ENCODE measurements at places on chromosomes 6 and 20.
A peak's percentile ranks its signal among the peaks of the same experiment; 100 is the strongest.

GRCh38 chr6:15266423-15266996 lies 20.6 kb downstream of the JARID2 start:
- no peak for DNase-seq

- DNase-seq = no peak
Measured at GRCh38 chr6:43578748-43579147, 2.8 kb downstream of the POLH start.

- no peak for DNase-seq
Measured at GRCh38 chr20:3105256-3106137, 21.0 kb upstream of the AVP start.

DNA sequence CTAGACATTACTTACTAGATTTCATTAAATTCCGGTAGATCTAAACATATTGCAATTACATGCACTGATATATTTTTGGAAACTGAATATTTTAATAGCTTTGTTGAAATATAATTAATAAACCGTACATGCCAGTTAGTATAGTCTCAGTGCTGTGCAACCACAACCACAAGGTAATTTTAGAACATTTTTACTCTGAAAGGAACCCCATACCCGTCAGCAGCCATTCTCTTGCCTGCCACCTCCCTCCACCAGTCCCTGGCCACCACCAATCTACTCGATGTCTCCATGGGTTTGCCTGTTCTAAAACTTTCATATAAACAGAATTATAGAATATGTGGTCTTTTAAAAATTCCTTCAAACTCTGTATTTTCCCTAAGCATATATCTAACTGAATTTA lies 293.9 kb downstream of the THBS2 start:
- no peak for DNase-seq

- no peak for DNase-seq
Measured at GRCh38 chr20:53395188-53395923, 198.3 kb downstream of the ZNF217 start.

- no peak for DNase-seq
Measured at GRCh38 chr20:61185841-61186601, 66.0 kb upstream of the CDH4 start.

- peak; percentile 3 for DNase-seq
Measured at GRCh38 chr6:48222241-48222640, 111.2 kb upstream of the PTCHD4 start.

- no peak for DNase-seq
Measured at GRCh38 chr20:57807401-57808263, 97.8 kb upstream of the PMEPA1 start.

DNA sequence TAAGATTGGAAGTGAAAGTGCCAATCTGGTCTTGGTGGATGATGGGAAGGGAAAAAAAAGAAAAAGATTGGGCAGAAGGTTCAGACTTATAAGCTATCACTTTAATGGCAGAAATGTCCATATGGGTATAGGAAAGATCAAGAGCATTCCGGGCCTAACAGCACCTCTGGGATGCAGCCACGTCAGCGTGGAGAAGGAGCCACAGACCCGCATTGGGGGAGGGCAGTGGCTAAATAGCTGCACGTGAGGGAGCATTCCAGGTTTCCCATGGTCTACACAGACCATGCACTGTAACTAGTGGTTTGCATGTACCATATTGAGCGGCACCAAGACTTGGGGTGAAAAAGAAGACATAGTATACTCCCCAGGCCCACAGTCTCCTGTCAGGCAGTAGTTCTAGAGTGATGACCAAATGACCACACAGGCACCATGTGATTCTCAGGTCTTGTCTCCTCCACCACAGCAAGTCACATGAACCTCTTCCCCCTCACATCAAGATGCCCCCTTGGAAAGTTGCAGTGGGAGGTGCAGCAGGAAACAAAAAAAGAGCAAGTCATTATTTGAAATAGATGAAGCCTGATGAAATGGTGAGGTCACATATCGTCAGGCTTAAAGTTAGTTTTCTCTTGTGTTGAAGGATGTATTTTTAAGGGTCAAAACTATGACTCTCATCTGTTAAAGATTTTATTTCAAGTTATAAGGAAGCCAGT lies 94.4 kb upstream of the TNFAIP3 start:
- DNase-seq = no peak

DNA sequence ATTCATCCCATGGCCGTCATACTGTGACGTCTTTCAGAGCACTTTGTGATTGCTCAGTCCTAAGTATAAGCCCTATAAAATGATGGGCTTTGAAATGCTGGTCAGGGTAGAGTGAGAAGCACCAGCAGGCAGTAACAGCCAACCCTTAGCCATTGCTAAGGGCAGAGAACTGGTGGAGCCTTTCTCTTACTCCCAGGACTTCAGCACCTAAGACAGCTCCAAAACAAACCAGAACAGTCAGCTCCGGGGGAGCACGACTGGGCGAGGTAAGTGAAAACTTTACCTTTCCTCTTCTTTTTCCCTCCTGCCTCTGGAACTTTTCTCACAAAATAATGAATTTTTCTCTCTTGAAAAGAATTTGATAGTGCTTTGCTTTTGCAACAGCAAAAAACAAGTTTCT lies at the start of gene VIP:
Gene VIP, plus strand, starts transcription at position 104 of the 400 bp plus-strand sequence. CDS start 1,381 bp downstream, outside the sequence.
- no peak for DNase-seq

- DNase-seq = no peak
Measured at GRCh38 chr6:31107052-31107451, 5.3 kb downstream of the C6orf15 start.

GRCh38 chr6:44672841-44673240 lies 285.3 kb downstream of the CDC5L start:
- no peak for DNase-seq

DNA sequence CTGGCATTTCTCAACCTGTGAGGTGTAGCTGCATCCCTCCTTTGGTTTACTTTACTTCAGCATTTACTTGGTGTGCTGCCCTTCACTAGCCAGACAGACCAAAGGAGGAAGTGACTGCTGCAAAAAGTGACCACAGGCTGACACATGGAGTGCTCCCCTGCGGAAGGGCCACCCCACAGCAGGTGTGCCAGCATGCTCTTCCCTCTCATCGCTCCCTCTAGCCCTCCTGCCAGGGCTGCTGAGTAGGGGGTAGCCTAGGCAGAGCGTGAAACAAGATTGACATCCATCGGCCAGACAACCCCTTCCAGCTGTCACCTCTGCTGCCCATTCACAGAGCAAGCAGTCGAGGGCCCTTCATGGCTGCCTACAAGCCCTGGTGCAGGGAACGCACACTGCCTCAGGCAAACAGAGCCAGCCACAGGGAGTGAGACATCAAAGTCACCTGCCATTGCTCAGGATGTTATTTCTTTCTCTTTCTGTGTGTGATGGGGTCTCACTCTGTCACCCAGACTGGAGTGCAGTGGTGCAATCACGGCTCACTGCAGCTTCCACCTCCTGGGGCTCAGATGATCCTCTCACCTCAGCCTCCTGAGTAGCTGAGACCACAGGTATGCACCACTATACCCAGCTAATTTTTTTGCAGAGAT lies 102.0 kb upstream of the RPS6KA2 start:
- no peak for DNase-seq

DNA sequence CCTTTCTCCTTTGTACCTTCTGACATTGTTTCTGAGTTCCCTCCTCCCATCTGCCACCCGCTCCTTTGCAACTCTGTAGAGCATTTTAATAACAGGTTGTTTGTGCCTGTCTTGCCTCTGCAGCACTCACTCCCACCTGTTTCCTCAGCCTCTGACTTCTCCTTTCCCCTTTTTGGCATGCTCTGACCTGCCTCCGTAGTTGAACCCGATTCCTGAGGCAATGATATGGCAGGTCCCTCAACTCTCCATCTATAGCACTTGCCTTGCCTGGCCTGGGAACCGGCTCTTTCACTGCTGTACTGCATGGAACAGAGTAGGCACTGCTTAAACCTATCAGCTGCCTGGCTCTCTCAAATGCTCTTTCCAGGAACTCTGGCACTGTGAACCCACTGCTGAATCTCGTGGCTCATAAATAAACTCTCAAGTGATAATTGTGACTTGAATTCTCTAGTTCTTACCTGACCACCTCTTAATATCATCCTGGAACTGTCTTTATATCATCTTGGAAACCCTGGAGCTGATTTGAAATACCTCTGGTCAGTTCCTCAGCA lies 50.3 kb downstream of the UTRN start:
- no peak for DNase-seq

DNA sequence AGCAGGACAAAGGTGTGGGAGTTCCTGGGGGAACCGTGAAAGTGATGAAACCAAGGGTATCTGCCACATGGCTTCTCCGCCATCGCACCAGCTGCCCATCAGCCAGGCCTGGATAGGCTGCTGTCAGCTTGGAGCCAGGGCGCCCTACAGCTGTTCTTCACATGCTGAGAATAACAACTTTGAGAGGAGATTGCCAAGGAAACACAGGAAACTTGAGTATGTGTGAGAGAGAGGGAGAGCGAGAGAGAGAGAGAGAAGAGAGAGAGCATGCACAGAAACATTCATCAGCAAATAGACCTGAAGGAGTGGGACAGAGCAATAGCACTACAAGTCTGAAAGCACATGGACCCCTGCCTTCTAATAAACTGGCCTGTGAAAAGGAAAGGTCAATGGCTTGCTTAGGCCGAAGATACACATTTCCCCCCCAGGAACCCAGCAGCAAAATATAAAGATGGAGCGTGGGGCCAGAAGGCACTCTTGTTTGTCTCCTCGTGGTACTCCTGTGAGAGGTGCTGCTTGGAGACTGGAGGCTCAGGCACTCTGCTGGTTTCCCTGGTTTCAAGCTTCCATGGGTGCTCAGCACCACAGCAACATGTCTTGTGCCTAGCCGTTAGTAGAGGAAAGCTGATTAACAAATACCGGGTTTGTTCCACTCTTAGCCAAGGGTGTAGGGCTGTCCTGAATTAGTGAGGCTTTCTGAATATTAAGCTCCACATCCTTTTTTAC lies 53.0 kb downstream of the SNAP25 start:
- DNase-seq = peak; percentile 39

GRCh38 chr20:50501972-50502745 lies 8.0 kb upstream of the PTPN1 start:
- DNase-seq = no peak

- no peak for DNase-seq
Measured at GRCh38 chr6:1016329-1017302, 295.3 kb upstream of the FOXQ1 start.

DNA sequence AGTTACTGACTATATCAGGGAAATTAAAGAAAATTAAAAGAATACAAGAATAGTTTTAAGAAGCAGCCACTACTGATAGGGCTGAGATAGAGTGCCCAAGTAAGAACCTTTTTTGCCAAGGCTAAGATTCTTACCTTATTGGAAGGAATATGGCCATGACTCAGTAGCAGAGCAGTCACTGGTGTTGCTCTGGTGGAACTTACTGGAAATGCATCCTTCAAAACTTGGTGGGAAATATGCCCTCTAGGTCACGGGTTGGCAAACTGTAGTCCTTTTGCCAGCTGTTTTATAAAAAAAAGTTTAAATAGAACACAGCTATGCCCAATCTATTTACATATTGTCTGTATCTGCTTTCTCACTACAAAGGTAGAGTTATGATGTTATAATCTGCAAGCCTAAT lies 6.0 kb downstream of the HSF2 start:
- DNase-seq = no peak

GRCh38 chr20:59725476-59726280 lies 121.3 kb downstream of the PHACTR3 start:
- no peak for DNase-seq

GRCh38 chr6:43806043-43806757 lies 36.2 kb downstream of the VEGFA start:
- no peak for DNase-seq

GRCh38 chr20:60921022-60921622 lies 330.9 kb upstream of the CDH4 start:
- DNase-seq = no peak

DNA sequence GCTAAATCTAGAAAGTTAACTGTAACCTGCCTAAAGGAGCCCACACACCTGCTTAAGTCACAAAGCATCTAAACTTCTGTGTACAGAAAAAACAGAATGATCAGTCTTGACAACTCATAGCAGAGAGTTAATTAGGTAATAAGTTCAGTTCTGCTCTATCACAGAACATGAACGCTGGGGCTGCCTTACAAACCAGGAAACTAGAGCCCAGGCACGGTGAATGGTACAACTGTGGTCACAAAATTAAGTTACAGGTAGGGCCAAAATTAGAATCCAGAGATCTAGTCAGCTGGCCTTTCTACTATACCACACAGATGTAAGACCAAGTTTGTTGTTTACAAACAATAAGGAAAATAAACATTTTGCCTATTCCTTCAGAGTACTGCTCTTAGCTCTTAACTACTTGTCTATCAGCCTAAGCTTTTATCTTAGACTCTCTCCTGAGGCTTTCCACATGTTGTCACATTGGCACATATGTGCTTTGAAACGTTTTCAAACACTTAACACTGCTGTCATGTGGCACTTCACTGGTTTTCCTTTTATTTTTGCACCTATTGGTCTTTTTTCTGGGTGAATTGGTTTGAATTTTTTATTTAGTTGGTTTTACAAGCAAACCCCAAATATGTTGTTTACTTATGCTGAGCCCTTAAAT lies 75.7 kb downstream of the SIM1 start:
- DNase-seq = no peak

GRCh38 chr20:58023346-58023745 lies 205.1 kb downstream of the ANKRD60 start:
- no peak for DNase-seq

GRCh38 chr6:132089173-132089572 lies 138.0 kb upstream of the CCN2 start:
- DNase-seq = no peak

DNA sequence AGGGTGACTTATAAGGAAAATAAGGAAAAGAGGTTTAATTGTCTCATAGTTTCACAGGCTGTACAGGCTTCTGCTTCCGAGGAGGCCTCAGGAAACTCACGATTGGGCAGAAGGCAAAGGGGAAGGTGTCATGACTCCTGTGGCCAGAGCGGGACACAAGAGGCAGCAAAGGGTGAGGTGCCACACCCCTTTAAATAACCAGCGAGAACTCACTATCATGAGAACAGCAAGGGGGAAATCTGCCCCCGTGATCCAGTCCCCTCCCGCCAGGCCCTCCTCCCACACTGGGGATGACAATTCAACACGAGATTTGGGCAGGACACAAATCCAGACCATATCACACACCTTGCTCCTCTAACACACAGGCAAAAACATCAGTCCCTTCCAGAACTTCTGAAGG lies 254.0 kb downstream of the DLL1 start:
- no peak for DNase-seq

DNA sequence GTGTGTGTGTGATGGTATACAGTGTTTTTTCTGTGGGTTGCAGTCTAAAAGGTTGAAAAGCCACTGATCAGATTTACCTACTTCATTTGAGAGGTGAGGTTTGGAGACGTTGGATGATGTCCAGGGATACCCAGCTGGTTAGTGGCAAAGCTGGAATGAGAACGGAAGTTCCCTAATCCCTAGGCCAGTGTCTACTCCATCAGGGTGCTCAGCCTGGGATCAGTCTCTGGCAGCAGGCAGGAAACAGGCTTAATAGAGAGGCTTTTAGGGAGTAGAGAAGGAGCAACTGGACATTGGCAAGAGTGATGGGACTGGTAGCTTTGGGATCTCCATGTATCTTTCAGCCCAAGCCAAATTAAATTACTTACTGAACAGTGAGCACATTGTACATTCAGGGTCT lies 80.7 kb downstream of the C6orf52 start:
- DNase-seq = no peak

- no peak for DNase-seq
Measured at GRCh38 chr6:45531999-45532595, 154.4 kb upstream of the SUPT3H start.

- DNase-seq = no peak
Measured at GRCh38 chr6:20013066-20013861, 176.1 kb downstream of the ID4 start.

All from NCI-H2171 treated with DMSO at 0.1 percent for 48 hours (cell line).